ENCODE measurements at places on chromosomes 12 and 14. TPM values are rescaled to one million over a fixed set of nuclear protein-coding genes. Genes with fewer than 3 reads are reported as not detected.

Gene PDZRN4
- total RNA-seq = 7.8 TPM

Gene CDH24
- total RNA-seq = 1.5 TPM

Gene TCL1A
- not detected for total RNA-seq

GRCh38 chr12:28014196-28014595, 41.7 kb upstream of the PTHLH start:
- DNase-seq = no peak

- peak; percentile 67 for DNase-seq
Measured at GRCh38 chr14:104687601-104688504, 1.6 kb upstream of the INF2 start.

DNA sequence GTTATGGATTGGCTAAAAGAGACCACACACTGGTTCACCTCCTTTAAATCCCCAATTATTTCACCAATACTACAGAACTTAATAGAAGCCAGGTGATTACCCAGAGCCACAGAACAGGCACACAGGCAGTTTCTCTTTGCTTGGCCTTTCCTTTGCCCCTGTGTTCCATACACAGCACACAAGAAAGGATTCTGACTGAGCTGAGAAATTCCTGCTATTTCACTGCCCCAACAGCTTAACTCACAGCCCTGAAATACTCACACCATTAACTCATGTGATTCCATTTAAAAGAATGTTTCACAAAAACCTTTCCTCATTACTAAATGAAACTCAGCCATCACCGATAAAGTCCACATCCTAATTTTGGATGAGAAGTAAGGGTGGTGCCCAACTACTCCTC, 133.6 kb downstream of the MED13L start:
- no peak for DNase-seq

GRCh38 chr12:98007963-98008362, 507.4 kb upstream of the TMPO start:
- DNase-seq = no peak

DNA sequence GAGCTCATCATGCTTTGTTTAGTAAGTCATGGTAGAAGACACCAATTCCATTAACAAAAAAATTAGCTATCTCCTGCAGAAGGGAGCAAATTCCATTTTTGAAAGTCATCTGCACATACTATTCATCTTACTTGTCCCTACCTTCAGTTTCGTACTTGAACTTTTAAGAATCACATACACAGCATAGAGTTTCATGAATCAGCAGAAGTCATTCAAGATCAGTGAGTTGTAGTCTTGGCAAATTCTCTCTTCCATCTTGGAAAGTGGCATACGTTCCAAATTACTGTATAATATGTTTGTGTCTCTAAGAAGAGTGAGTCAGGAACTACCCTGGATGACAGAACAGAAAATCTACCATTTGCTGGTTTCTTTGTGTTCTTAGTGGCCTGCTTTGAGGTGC, 14.1 kb downstream of the VRK1 start:
- no peak for DNase-seq

- no peak for DNase-seq
Measured at GRCh38 chr12:98373025-98373554, 142.3 kb upstream of the TMPO start.

- no peak for DNase-seq
Measured at GRCh38 chr14:94180655-94181271, 6.6 kb downstream of the PPP4R4 start.

Measured in ovary (tissue), 10 donors.